Ovary (tissue), 10 donors: ENCODE measurements at places on chromosomes 3 and 15. TPM values are rescaled to one million over a fixed set of nuclear protein-coding genes. Genes with fewer than 3 reads are reported as not detected.
A peak's percentile ranks its signal among the peaks of the same experiment; 100 is the strongest.

DNA sequence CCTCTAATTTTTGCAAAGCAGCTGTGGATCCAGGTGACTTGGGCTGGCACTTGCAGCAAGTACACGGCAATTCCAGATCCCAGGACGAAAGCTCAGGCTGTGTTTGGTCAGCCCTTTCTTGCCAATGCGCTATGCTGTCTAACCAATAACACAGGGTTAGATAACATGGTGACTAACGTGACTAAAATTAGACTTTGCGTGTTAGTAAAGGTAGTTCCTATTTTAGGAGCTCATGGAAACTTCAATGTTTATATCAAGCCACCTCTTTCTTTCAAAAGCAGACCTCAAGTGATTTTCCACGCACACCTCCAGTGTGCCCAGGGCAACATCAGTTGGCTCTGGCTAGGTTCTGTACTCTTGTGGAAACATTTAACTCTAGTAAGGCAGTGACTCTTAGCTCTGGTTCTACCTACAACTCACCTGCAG lies 32.5 kb downstream of the CDCP1 start:
- DNase-seq = no peak

GRCh38 chr3:134640872-134641470 lies 9.9 kb downstream of the KY start:
- no peak for DNase-seq

DNA sequence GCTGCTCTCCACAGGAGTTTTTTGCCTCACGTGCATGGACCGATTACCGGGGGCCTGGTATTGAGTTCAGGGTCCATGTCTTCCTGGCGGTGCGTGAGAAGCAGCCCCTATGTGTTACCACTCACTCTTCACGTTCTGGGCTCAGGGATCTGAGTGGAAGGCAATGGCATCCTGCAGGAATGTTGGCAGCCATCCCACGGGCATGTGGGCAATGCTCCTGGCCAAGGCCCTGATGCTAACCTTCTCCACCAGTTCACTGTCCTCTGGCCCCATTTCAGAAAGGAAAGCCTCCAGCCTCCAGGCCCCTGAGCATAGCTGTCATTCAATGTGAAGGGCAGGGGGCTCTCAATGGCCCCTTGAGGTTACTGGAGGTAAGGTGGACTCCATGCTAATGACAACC lies 43.0 kb upstream of the KY start:
- no peak for DNase-seq

DNA sequence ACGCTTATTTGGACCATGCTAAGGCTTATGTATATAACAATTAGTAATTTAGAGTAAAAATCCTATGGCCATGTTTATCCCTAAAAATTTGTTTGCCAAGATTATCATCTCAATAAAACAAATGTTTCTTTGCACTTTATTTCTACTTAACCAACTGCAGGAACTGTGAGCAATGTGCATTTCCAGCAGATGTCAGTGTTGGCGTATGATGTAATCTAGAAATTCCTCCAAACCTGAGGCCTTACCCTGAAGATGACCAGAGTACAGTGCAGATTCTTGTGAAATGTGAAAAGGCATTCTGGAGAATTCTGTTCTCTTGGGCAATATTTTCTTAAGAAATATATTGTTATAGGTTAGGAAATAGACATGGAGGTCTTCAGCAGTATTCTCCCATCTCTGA lies 205.9 kb downstream of the MBNL1 start:
- DNase-seq = no peak

DNA sequence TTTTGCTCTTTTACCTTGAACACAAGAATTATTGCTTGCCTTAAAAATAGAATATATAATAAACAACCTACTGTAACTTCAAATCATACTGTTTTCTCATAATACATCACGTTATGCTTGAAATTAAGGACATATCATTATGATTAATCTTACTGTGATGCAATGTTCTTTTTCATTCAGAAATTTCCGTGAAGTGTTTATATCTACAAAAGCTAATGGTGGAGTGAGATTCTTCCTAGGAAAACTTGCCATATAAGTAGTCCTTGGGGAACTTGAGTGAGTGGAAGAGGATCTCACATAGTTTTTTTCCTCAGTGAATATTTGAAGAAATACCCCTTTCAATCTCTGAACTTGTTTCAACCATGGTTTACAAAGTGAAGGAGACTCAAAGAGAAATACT lies 498.7 kb upstream of the CBLB start:
- DNase-seq = no peak

GRCh38 chr3:101824702-101825101 lies 24.6 kb upstream of the NFKBIZ start:
- DNase-seq = no peak

DNA sequence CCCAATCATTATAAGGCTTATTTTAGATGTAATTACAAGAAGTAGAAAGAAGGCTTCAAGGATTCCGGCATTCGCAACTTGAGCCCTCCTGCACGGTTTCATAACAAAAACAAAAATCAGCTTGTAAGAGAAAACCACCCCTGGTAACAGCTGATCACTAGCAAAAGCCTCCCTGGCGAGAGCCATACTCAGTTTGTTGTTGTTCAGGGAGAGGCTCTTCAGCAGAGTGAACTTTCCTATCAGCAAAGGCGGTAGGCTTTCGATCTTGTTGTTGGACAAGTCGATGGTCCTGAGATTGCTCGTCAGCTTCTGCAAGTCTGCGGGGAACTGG lies 710 bp downstream of the LRRC57 start:
- DNase-seq = no peak

DNA sequence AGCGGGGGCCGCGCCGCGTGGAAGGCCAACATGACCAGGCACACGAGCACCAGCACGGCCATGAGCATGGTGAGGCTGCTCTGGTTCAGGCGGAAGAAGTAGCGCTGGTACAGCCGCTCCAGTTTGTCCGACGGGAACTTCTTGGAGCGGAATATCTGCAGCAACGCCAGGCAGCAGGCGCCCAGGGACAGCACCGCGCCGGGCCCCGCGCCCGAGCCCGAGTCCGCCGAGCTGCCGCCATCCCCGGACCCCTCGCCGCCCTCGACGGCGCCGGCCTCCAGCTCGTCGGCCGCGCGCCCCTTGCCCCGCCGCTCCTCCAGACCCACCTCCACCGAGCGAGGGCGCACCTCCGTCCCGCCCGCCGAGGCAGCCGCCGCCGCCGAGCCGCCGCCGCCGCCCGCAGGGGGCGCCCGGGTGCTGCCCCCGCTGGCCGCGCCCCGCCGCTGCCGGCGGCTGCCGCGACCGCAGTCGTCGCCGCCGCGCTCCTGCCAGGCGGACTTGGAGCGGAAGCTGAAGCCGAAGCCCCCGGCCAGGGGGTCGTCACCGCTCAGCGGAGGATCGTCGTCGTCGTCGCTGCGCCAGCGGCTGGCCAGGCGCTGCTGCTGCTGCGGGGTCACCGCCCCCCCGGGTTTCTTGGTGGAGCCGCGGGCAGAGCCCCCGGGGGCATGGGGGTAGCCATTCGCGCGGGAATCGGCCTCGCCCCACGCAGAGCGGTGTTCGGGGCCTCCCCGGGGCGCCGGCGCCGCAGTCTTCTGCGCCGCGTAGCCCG lies 957 bp downstream of the ADCY5 start:
- peak; percentile 56 for DNase-seq

GRCh38 chr3:143536817-143537535 lies 311.3 kb downstream of the SLC9A9 start:
- no peak for DNase-seq

- no peak for DNase-seq
Measured at GRCh38 chr15:66600240-66600627, 34.4 kb upstream of the LCTL start.

DNA sequence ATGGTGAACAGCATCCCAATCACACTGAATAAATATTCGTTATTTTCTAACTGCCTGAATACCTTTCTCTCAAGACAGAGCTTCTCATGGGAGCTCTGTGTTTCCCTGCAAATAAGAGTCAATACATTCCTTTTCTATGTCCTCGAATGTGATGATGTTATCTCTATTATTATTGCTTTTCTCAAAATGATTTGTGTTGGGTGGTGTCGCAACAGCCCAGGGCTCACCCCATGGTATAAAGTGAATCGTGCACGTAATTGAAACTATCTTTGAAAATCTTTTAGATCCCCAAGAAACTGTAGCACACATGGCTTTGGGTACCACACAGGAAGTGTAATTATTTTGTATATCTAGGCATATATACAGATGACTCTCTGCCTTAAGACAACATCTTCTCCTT lies 190.6 kb upstream of the LRTM1 start:
- no peak for DNase-seq

- no peak for DNase-seq
Measured at GRCh38 chr15:63986751-63987341, 59.4 kb downstream of the DAPK2 start.

DNA sequence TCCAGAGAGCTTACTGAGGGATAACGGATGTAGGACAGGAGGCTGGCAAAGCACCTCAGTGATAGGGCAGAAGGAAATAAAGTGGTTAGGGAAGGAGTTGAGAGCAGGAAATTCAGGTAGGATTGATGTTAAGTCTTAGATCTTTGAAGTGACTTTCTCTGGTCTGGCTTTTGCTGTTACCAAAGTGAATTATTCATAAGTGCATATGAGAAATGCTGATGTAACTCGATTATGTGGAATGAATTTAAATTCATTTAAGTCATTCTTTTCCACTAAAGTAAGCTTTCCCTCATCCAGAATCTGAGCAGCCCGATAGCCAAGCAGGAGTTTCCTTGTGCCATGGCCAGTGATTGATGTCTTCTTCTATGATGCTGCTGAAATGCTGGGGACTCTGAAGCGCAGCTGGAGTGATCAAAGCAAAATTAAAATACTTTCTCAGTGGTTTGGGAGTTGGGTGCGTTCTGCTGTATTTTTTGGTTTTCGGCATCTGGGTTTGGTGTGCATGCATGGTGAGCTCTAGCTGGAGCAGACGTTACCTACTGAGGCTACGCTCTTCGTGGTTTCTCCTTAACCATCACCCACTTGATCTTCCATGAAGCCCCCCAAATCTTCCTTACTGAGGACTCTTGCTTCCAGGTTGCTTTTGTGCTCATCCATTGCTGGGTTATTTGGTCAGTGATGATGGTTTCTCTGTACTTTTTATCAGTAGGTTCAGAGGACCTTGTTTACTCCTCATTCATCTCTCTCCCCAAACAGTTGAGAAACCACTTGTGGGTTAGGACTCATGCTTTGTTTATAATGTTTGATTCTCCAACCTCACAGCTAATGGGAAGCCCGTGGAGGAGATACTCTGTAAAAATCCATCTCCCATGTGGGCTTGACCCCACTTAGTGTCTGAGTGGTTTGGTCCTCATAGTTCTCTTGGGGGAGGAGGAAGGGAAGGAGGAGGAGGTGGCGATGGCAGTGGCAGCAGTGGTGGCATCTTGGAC lies 72.5 kb downstream of the IGF1R start:
- no peak for DNase-seq

- DNase-seq = no peak
Measured at GRCh38 chr3:123469323-123469995, 20.6 kb upstream of the ADCY5 start.

DNA sequence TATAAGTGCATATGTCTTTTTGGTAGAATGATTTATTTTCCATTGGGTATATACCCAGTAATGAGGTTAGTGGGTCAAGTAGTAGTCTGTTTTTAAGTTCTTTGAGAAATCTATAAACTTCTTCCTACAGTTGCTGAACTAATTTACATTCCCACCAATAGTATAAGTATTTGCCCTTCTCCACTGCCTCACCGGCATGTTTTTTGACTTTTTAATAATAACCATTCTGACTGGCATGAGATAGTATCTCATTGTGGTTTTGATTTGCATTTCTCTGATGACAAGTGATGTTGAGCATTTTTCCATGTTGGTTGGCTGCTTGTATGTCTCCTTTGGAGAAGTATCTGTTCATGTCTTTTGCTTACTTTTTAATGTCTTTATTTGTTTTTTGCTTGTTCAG lies 94.1 kb upstream of the TP63 start:
- DNase-seq = no peak

- DNase-seq = no peak
Measured at GRCh38 chr3:31227131-31227562, 305.6 kb upstream of the STT3B start.

DNA sequence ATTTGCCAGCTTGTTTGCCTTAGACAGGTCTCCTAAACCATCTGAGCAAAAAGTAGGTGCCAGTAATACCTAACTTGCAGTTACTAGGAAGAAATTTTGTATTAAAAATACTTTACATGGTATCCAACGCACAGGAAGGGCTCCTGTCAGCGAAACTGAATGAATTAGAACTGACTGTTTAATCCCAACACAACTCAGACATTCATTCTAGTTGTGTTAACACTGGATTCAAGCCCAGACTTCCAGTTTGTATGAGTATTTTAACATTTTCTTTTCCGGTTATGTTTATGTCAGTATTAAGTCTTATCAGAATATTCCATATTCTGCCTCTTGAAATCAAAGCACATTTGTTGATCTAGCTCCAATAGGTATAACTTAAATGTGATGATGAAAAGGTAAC lies 82.0 kb upstream of the SOX2 start:
- DNase-seq = no peak

DNA sequence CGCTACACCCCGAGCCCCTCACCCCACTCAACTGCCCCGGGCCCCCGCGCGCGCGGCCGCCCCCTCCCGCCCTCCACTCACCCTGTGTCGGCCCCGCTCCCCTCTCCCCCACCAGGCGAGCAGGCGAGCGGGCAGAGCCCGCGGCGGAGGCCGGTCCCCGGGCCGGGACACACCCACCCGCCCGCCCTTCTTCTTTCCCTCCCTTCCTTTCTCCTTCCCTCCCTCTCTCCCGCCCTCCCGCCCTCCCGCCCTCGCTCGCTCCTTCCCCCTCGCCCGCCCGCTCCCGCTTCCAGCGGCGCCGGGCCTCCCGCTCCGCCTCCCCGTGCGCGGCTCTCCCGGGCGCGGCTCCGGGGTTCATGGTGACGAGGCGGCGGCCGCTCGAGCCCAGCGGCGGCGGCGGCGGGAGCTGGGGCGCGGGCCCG lies at the start of gene CTDSPL:
TSS of gene CTDSPL (plus strand) at position 261 of the 422 bp plus-strand sequence. CDS start 320 bp downstream, outside the sequence.
- no peak for DNase-seq

DNA sequence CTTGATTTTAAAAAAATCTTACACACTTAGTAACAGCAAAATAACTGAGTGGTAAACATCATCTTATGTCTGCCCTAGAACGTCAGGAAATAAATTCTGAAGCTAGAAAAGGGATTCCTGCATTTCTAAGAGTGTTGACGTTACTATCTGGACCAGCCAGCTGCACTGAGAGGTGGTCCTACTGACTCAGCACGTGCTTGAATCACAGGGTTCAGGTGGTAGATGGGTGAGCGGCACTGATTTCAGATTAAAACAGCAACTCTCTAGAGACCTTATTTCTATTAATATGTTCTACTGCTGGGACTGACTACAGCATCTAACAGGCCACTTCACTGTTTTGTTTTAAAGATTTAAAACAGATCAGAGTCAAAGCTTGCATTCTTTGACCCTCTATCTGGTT lies 377.2 kb downstream of the GABRB3 start:
- no peak for DNase-seq

XCR1 gene
- polyA plus RNA-seq = 0.04 TPM

CEP70 gene
- polyA plus RNA-seq = 15.5 TPM

ATP13A4 gene
- polyA plus RNA-seq = 0.30 TPM

KAT2B gene
- 26.1 TPM for polyA plus RNA-seq

SMC4 gene
- 8.9 TPM for polyA plus RNA-seq

PLCL2 gene
- 16.1 TPM for polyA plus RNA-seq

INSYN1 gene
- 11.9 TPM for polyA plus RNA-seq

SLC4A7 gene
- polyA plus RNA-seq = 4.5 TPM

BRK1 gene
- polyA plus RNA-seq = 292 TPM

ZNF106 gene
- polyA plus RNA-seq = 44.1 TPM

THAP10 gene
- polyA plus RNA-seq = 3.7 TPM

SAXO2 gene
- 2.9 TPM for polyA plus RNA-seq

NSMCE3 gene
- 5.5 TPM for polyA plus RNA-seq

CHRNA7 gene
- 1.9 TPM for polyA plus RNA-seq

ZPLD1 gene
- 0.20 TPM for polyA plus RNA-seq

TF gene
- polyA plus RNA-seq = 4.7 TPM
